ENCODE measurements at places on chromosomes 4 and X.

- DNase-seq: no peak
Observed at GRCh38 chr4:108037884-108038283, 48.2 kb downstream of the HADH start.

DNA sequence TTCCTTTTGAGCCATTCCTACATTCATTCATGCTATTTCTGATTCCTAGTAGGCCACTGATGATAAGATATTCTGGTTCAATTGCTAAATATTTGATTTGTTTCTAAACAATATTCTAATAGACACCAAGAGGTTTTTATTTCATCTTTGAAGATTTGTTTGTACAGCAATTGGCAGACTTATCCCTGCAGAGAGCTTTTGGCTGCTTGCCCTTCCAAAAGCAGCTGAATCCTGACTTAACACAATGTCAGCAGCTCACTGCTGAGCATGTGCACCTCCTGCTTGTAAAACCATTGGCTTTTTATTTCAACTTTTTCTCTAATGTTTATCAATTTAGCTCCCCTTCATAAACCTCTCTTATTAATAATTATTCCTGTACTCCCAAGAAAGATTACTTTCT is 45.3 kb downstream of the MMRN1 start:
- peak; percentile 80 for DNase-seq

- no peak for DNase-seq
Observed at GRCh38 chr4:172989984-172990820, 178.4 kb upstream of the GALNT7 start.

DNA sequence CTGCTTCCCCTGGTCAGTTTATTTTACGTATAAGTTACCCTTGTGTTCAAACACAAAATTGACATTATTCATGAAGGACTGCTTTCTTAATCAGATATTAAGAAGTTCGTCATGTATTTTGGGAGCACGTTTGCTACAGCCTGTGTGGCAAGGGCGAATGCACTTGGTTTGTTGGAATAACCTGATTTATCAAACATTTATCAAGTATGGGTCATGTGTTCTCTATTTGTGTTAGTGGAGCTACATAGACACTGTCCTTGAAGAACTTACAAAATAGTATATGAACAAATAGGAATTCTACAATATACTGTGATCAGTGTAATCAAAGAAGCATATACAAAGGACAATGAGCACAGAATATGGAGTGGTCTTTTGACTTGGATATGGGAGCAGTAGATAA is 22.4 kb downstream of the RAB33B start:
- no peak for DNase-seq

DNA sequence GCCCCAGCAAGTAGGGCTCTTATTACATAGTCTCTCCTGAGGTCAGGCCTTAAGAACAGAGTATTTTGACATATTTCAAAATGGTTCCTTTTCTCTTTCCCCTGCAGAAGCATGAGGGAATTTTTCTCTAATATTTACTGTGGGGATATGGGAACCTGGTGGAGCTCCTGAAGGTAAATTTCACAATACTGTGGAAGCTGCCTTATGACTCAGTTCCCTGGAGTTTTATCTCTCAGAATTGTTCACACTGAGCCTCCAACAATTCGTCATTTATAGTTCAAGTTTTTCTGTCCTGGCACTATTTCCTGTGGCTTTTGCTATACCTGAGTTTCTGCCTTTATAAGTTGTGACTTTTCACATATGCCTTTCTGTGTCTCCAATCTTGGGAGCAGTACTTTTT is 607.2 kb upstream of the NDST4 start:
- DNase-seq: no peak

GRCh38 chrX:66408507-66408906 is 230.4 kb downstream of the EDA2R start:
- no peak for DNase-seq

GRCh38 chr4:5877392-5877791 is 15.5 kb downstream of the CRMP1 start:
- DNase-seq: no peak

DNA sequence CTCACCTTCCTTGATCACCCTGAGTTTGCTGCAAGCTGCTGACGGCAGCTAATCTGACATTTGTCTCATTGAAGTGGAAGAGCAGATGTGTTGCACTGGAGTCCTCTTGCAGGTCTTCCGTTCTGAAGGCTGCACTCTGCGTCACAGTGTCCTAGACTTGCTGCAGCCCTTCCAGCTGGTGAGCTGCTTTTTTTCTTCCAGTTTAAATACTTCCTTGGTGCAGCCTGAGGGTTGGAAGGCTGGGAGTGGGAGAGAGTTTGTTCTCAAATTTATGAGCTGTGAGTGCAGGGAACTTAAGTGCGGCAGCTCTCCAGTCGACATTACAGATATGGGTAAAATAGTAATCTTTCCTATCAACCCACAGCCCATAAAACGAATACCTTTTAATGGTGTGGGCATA is 303.6 kb upstream of the FAT1 start:
- DNase-seq: no peak

- DNase-seq: no peak
Observed at GRCh38 chr4:73770917-73771316, 30.5 kb downstream of the CXCL8 start.

GRCh38 chr4:113270520-113271319 is 221.3 kb downstream of the ANK2 start:
- no peak for DNase-seq

- peak; percentile 5 for DNase-seq
Observed at GRCh38 chrX:119190091-119190681, 45.9 kb upstream of the PGRMC1 start.

DNA sequence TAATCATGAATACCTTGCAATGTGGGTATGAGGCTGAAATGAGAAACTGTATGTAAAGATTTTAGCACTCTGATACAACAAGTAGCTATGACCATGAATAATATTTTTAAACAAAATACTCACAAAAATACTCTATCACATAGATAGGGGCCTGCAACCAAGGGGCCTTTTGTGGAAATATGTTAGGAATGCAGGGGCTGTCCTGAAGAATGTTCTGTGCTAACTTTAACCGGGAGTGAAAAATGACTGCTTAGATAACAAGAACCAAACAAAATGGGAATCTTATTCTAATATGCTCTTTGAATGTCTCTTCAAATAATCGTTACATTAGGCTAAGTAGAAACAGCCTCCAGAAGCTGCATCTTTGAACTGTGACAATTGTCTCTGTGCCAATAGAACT is 37.9 kb upstream of the GYPA start:
- no peak for DNase-seq

DNA sequence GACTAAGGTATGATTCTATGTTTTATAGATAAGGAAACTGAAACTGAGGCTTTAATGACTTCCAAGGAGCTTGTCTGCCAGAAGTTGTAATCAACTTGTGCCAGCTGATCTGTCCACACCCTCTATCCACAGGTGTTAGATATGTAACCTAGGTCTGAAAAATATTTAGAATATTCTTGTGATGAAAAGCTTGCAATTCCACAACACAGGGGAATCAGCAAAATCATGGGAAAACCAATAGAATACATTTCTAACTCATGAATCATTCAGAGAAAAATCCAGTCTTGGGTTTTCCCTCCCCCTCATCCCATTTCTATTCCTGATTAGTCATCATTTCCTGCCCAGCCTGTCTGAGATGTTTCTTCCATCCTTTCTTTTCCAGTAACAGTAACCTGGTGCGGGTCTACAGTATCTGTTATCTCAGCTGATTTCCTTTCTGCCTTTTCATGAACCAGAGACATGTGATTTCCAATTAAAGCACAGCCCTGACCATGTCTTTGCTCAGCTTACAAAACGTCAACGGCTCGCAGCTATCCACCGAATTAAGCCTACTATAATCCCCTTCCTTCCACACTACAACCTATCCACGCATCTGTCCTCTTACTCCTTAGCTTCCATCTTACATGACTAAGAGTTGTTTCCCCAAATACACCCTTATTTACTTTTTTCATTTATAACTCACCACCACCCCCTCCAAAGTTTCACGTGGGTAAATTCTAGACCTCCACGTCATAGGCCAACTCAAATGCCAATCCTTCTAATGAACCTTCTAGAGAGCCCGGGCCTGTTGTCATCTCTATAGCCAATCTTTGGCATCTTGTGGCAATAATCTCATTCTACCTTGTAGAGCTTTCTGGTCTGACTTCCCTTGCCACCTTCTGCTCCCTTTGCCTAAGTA is 961 bp upstream of the NOCT start:
- DNase-seq: peak; percentile 76

GRCh38 chr4:35604252-35604651 is 640.1 kb downstream of the ARAP2 start:
- no peak for DNase-seq

DNA sequence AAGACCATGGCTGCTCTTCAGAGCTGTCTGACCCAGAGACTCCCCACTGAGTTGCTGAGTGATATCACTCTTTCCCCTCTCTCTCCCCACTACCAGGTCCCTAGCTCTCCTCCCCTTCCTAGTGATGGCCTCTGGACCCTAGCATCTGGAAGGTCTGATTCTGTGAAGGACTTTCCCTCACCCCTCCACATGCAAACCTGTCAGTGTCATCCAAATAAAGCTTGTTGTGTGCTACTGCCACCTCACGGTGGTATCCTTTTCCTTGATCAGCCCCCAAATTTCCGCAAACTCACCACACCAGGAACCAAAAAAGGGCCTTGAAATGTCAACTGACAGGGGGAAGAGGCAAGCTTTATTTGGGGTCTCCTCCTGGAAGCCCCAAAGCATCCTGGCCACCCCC is 500.2 kb downstream of the IDS start:
- no peak for DNase-seq

DNA sequence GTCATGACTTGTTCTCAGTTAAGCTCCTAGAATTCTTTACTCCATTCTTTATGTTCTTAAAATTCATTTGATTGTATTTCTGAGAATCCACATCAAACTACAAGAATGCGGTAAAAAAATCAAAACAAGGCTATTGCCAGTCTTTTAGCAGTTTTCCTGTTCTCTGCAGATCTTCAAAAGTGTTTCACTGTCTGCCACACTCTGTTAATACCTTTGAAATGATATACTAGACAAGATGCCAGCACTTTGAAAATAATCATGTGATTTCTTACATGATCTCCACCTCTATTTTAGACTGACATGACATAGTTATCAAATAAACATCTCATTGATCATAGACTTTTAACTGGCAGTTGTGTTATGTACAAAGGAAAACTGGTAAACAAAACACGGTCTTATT is 30.1 kb upstream of the GPRIN3 start:
- no peak for DNase-seq

DNA sequence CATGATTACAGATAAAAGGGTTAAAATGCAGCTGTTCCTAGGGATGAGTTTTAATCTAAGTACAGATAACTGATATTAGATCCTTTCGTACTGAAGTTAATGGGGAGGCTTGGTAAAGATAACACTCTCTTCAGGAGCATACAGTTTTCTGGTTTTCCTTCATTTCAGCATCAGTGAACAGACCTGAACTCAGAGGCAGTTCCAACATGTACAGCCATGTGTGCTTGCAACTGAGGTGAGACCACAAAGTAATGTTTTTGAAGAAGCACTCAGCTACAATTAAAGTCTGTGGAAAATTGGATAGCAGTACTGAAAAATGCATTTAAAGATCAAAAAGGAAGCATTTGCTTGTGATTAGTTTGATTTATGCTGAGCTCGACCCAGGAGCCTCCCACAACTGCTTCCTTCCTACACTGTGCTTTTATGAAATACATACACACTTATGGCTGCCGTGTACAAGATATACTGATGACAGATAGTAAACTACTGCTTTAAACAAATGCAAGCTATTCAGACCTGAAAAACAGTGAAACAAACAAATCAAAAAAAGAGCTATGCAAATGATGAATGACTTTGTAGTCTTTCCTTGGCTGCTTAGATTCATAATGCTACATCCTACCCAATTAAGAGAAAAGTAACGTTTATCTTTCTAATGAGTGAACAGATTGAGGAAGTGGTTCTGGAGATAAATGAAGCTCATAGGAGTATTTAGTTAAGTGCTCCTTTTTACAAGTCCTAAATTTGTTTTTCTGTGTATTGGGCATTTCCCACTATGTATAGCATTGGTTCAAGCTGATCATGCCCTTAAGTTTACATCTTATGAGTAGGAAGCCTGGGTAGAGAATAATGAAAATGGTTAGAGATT is 68.4 kb downstream of the PDLIM5 start:
- no peak for DNase-seq

DNA sequence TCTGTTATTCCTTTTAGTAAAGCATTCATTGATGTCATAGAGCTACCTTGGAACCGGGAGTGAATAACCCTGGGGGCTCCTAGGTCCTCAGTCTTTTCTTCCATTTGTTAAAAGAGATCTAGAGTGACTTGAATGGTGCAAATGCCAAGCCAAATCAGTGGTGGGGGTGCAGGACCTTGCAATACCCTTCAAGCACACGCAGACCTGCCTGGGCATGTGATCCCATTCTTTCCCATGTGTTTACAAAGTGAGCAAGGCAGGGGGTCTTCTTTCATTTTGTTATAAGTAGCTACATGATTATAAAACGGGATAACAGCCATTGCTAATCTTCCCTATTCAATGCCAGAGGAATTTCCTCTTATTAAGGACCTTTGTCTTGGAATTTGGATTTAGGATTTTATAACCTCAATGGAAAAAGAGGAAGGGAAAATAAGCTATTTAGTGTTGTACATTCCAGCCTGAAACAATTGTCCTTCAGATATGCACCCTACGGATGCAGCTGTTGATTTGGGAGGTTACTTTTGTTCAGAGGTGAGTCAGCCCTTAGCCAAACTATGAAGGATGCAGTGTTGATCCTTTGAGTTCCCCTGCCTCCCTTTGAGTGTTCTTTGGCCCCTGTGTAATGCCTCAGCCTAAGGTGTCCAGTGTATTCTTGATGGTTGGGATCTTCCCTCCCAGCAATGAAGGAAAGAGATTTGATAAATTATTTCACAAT is 623.8 kb upstream of the HTR2C start:
- DNase-seq: no peak

GRCh38 chr4:32864713-32865351 is 2144.7 kb downstream of the PCDH7 start:
- DNase-seq: no peak

All from fibroblast of gingiva (primary cell).